ENCODE measurements at places on chromosomes 7 and 10.

DNA sequence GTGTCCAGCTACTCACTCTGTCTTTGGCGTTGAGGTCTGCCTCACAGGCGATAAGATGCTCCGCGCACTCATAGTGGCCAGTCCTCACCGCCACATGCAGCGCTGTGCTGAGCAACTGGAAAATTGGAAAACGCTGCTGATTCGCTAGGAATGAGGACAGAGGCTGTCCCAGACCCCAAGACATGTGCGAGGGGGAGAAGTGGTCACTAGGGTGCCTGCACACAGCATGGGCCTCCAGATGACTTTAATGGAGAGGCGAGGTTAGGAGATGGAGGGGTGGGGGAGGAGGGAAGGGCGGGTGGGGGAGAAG lies 5.2 kb downstream of the ANKRD1 start:
- DNase-seq = no peak

DNA sequence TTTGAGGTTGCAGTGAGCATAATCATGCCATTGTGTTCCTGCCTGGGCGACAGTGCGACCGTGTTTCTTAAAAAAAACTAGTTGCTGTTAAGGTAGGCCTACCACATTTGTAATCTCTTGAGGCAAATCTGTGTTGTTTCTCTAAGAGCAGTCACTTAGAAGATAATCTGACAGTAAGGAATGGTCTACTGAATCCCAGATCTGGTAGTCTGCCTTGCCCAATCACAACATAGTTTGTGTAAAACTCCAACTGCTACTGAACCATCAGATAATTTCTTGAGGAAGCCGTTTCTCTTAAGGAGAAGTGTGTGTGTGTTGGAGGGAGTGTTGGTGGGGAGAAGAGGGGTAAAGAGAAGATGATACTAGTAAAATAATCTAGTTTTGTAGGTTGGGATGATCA lies 5.0 kb downstream of the NRF1 start:
- no peak for DNase-seq

DNA sequence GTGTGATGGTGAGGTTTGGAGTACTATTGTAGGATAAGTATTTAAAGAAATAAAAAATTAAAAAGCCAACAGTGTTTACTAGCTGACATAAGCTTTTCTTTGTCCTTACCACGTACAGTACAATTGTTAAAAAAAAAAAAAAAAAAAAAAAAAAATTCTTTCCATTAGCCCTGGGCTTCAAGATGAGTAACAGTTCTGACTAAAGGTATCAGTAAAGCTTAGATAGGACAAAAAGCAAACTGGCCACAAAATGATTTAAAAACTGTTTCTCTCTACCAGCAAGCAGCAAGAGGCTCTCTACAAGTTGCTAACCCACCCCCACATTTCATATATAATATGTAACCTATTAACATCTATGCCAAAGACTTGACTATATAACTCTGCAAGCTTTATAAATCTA lies 17.5 kb downstream of the HYCC1 start:
- DNase-seq = no peak

DNA sequence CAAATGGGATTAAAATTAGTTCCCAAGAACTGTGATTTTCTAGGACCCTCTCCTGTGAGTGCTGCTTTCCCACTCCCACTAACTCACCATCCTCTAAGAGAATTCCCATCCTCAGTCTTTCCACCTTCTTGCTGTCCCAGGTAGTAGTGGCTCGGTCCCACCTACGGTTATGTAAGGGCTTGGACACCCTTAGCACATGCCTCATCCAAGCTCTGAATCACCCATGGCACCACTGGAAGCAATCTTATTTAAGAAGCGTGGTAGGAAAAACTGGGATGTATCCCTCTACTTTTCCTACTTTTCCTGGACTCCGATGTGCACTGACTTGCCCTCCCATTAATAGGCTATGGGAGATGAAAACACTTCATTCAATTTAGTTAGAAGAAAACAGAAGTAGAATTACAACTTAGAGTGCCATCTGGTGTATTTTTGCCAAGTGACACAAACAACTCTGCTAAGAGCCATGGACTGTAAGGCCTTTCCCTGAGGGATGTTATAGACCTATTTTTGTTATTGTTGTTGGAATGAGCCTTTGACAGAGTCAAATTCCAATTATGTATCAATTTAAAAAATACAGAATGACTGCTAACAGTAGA lies 13.7 kb upstream of the ANKRD22 start:
- DNase-seq = no peak

Measured in HS-5 (cell line).